NCI-H1436 treated with DMSO at 0.1 percent for 48 hours (cell line): ENCODE measurements at places on chromosomes 6 and 20.

GRCh38 chr20:10919396-10920140 lies 245.8 kb upstream of the JAG1 start:
- DNase-seq: no peak

DNA sequence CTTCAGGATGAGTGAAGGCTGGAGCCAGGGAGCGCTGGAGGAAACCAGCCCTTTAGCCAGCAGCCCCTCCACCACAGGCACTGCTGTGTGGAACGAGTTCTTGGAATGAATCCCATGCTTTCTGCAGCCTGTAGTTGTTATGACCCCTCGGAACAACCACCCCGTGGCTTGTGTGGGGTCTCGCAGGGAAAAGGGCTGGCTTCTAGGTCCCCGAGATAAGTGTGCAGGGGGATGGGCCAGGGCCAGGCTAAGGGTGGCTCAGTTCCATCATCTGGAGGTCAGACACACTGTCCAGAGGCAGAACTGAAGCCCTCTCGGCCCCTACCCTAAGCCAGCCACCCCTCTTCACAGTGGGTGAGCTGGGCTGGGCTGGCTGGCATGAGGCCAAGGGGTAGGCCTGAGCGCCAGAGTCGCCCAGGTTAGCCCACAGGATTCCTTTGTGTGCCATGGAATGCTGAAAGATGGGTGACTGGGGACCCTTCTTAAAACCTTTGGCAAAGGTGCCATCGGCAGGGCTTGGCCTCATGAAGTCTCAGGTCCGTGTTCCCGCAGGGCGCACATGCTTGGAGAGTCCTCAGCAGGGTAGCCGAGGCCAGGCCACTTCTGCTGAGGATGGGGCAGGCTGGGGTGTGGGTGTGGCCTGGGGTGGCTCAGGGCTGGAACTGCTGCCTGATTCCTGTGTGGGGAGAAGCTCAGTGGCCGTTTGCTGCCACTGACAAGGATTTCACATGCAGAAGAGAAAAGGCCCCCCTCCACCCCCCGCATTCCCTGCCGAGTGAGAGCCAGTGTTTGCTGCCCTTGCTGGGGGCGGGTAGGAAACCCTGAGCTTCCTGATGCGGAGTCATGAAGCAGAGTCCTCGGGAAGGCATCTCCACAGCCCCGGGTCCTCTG lies 24.6 kb downstream of the SPATA2 start:
- DNase-seq: no peak

GRCh38 chr6:68122032-68122431 lies 513.0 kb upstream of the ADGRB3 start:
- DNase-seq: no peak

DNA sequence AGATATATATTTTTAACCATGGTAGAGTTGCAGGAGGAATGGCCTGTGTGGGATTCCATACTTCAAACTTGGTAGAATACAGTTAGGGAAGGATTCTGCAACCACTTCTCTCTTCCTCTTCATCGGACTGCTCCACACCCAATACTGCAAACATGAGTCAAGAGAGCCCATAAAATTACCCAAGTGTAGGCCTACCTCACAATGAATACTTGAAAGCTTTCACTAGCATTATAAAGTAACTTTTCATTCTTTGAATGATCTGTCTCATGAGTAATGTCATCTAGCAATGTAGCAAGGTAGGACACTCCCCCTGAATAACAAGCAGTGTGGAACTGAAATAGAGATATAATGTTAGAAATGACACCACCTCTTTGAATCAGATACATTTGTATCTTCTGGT lies 79.4 kb downstream of the FOXC1 start:
- DNase-seq: no peak

- DNase-seq: no peak
These were observed 20.9 kb upstream of the VNN1 start for GRCh38 chr6:132734694-132735236.

- DNase-seq: no peak
These were observed 32.4 kb downstream of the PLEKHG1 start for GRCh38 chr6:150631984-150632642.

DNA sequence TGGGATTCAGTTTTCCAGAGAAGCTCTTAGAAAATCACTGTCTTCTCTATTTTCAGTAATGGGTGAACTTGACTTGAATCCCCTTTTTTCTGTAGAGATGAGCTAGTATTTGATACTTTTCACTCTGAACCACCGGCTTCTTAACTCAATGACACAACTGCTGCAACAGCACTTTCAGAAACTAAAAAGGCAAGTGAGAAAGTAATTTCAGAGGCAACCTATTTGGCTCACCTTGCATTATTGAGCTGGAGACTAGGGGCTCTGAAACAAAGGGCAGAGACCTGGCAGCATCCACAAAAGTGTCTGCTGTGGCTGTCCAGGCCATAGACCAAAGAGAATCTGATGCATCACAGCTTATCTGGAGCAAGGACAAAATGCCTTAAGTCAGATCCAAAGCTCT lies 289.8 kb upstream of the IRAK1BP1 start:
- DNase-seq: no peak
